Type B pancreatic cell (in vitro differentiated cells): ENCODE measurements at places on chromosomes 5 and 9. TPM values are rescaled to one million over a fixed set of nuclear protein-coding genes. Genes with fewer than 3 reads are reported as not detected.

The IFNA2 gene
- total RNA-seq, result not detected in 2 replicates

GRCh38 chr9:135062254-135062653 lies 25.2 kb upstream of the OLFM1 start:
- no peak overlapping the region for H3K27ac ChIP-seq
- no peaks in the 10 kb centered on the region for H3K4me1 ChIP-seq
- H3K36me3 ChIP-seq, result peaks cover 3% of the 10 kb centered on the region
- DNase-seq, result no peak
- H3K4me3 ChIP-seq, result no peak overlapping the region

DNA sequence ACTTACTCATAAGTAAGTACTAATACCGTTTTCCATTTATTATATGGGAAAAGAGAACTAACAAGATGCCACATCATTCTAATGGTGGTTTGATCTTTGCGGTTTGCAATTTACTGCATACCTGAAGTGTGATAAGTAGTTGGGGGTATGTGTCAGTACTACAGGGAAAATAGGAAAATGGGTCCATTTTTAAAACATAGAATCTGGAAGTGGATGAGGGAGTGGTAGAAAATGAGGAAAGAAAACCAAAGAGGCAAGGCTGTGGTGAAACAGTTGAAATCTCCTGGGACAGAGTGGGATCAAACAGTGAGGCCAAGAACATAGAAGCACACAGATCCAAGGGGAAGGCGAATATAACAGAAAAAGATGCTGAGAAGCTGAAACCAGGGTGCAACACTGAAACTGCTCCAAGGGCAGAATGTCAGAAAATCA lies 6.7 kb downstream of the ADAMTSL1 start:
- H3K36me3 ChIP-seq, result peaks cover 5% of the 10 kb centered on the region
- no peak for DNase-seq
- no peak overlapping the region for H3K4me3 ChIP-seq
- no peaks in the 10 kb centered on the region for H3K27me3 ChIP-seq
- peaks cover 27% of the 10 kb centered on the region for H3K4me1 ChIP-seq
- no peak overlapping the region for H3K27ac ChIP-seq

DNA sequence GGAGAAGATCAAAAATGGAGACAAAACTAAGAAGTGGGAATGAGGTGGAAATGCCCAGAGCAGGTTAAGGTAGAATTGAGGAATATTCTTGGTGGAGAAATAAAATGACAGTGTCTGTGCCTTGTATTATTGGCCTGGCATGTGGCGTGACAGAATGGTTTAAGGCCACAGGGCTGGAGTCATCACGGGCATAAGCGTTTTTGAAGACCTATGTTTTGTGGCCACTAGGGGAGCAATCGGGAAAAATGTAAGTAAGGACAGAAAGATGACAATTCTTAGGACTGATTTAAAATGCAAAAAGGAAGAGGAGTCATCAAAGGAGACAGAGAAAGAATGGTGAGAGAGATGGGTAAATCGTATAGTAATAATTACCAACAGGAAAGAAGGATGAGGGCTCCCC lies 72.2 kb upstream of the EPB41L4A start:
- H3K36me3 ChIP-seq, result no peaks in the 10 kb centered on the region
- H3K4me1 ChIP-seq, result no peaks in the 10 kb centered on the region
- no peak overlapping the region for H3K27ac ChIP-seq
- no peaks in the 10 kb centered on the region for H3K27me3 ChIP-seq

DNA sequence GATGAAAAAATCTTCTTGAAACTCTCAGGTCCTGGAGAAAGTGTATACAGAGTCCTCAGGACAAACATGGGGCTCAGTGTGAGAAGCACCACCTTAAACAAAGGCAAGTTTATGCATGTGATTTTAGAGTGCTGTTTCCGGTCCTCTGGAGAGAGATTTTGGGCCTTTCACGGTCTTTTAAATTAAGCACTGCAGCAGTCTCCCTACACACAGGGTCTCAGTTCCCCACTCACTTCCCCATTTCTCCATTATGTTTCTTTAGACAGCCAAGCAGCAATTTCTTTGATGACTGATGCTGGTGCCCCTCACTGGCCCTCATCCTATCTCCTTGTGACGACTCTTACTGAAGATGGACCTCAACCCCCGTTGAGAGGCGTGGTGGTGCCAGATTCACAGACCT lies 220.2 kb upstream of the CLINT1 start:
- no peak for DNase-seq
- no peaks in the 10 kb centered on the region for H3K36me3 ChIP-seq
- H3K4me1 ChIP-seq, result peaks cover 7% of the 10 kb centered on the region
- no peak overlapping the region for H3K4me3 ChIP-seq

GRCh38 chr9:89518466-89519365 lies 20.8 kb upstream of the SEMA4D start:
- H3K4me3 ChIP-seq, result no peak overlapping the region
- H3K27ac ChIP-seq, result no peak overlapping the region
- H3K36me3 ChIP-seq, result no peaks in the 10 kb centered on the region
- H3K27me3 ChIP-seq, result no peaks in the 10 kb centered on the region
- peaks cover 11% of the 10 kb centered on the region for H3K4me1 ChIP-seq

- H3K27me3 ChIP-seq, result no peaks in the 10 kb centered on the region
- peaks cover 4% of the 10 kb centered on the region for H3K4me1 ChIP-seq
- no peak overlapping the region for H3K4me3 ChIP-seq
- peaks cover 79% of the 10 kb centered on the region for H3K36me3 ChIP-seq
- no peak for DNase-seq
Measured at GRCh38 chr5:72194846-72195245, 87.6 kb downstream of the MAP1B start.

DNA sequence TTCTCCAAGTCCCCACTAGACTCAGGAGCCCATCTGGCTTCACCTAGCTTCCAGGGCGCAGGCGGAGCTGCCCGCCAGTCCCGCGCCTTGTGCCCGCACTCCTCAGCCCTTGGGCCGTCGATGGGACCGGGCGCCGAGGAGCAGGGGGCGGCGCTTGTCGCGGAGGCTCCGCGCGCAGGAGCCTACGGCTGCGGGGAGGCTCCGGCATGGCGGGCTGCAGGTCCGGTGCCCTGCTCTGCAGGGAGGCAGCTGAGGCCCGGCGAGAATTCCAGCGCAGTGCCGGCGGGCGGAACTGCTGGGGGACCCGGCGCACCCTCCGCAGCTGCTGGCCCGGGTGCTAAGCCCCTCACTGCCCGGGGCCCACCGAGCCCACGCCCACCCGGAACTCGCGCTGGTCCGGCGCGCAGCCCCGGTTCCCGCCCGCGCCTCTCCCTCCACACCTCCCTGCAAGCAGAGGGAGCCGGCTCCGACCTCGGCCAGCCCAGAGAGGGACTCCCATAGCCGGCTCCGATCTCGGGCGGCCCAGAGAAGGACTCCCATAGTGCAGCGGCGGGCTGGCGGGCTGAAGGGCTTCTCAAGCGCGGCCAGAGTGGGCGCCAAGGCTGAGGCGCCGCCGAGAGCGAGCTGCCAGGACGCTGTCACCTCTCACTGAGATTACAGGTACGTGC lies 78.1 kb upstream of the PJA2 start:
- H3K27ac ChIP-seq, result no peak overlapping the region
- H3K4me3 ChIP-seq, result no peak overlapping the region
- no peak for DNase-seq
- no peaks in the 10 kb centered on the region for H3K36me3 ChIP-seq
- H3K4me1 ChIP-seq, result no peaks in the 10 kb centered on the region
